ENCODE measurements at places on chromosomes 3 and 15.

DNA sequence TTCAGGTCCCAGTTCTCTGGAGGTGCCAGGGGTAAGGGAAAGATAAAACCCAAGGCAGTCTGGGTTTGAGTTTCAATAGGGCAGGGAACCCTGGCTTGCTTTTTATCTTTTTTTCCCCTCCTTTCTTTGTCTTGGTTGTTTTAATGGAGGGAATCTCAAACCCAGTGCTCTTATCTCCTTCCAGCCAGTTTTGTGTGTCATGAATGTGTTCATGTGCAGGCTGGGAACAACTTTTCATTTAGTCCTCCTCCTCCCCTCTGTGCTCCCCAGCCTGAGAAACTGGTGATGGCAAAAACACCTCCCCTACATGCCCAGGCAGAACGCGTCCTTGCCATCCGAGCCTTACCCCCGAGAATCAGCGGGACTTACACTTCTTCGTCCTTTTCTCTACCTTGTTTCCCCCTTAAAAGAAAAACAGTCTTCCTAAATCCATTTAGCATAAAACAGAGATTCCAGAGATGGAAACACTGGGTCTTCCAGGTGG lies 10.9 kb downstream of the SEMA3G start:
- DNase-seq: no peak

- DNase-seq: no peak
These were observed 430.3 kb downstream of the NTRK3 start for GRCh38 chr15:87826119-87826747.

DNA sequence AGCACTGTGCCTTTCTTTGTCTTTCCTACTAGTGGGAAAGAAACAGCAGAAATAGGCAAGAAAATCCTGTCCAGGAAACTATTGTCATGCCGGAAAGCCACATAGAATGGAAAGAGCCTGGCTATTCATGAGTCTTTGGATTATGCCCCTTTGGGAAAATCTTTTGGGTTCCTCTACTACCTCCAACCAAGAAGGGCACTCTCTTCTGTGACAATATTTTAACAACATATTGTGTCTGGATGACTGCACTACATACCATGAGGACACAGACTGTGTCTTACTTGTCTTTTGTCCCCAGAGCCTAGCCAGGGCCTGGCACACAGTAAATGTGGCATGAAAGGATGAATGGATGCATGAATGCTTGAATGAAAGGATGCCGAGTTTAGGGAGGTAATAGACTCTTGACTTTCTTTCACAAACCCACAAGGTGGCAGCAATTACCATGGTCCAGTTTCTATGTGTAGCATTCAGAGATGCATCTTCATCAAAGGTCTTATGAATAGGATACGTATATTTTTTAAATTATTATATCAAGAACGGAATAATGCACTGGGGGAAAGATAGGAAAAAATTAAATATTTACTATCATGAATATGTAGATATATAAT lies 30.3 kb downstream of the ARL14 start:
- DNase-seq: peak; percentile 19

GRCh38 chr3:196418601-196419000 lies 13.6 kb downstream of the UBXN7 start:
- DNase-seq: no peak

- no peak for DNase-seq
These were observed 154.8 kb upstream of the LRIG1 start for GRCh38 chr3:66655671-66656070.

- no peak for DNase-seq
These were observed 315.6 kb upstream of the IL12A start for GRCh38 chr3:159672728-159673688.

GRCh38 chr15:56759450-56759845 lies 26.1 kb upstream of the ZNF280D start:
- peak; percentile 66 for DNase-seq

DNA sequence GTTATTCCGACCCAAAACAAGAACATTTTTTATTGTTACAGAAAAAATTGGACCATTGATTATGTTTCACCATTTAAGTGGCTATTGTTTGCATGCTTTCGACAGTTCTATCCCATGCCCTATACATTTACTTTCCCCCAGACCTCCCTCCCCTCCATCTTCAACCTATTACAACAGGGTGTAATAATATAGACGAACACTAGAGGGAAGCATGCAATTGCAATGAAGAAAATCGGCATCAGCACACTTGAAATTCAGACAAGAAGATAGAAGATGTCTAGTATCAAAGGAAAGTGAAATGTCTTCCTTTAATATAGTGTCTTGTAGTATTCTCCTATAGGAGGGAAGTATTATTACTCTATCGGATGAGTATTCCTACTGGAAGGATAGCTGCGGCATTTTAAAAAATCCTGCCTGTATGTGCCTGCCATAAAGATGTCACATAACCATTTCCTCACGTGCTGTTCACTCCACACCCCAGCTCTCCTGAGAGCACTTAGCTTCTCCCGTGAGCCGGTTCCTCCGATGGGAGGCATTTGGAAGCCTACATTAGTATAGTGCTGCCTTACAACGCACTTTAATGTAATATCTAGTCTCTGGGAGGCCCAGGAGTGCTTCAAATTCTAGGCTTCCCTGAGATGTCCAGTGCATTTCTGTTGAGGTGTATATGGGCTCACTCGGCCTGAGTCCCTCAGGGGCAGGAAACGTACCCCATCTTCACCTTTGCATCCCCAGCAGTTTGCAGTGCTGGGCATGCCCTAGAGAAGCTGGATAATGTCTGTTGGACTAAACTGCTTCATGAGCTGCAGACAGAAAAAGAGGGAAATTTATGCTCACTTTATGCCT lies 17.8 kb upstream of the ERICH6 start:
- peak; percentile 36 for DNase-seq

DNA sequence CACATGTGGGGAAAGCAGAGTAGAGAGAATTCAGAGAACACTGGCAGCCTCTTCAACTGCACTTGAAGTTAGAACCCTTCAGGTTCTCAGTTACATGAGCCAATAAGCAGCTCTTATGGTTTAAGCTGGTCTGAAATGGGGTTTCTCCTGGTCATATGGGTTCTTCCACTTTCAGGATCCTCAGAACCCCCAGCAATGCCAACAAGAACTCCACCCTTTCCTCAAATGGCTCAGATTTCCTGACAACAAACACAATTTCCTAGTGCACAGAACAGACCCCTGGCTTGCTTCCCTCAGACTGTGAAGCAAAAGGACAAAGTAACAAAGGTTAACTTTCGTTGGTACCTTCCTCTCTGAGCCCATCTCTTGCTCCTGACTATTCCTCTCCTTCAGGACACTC lies 23.9 kb upstream of the FRMD4B start:
- DNase-seq: no peak

DNA sequence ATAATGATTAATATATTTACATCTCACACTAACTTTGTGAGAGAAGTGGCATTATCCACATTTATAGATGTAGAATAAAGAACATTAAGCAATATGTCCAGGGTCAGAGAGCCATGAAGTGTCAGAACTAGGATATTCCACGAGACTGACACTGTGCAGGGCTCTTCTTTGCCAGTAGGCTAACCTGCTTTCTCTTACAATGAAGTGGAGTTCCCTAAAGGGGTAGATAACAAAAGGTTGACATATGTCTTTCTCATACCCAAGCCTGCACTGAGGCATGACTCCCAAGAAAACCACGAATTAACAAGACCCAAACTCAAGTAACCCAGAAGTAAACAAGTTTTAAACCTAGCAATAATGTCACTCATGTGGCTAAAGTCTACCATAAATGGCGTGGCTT lies 191.5 kb upstream of the SLC2A2 start:
- no peak for DNase-seq

GRCh38 chr3:100269410-100270214 lies 8.8 kb downstream of the TBC1D23 start:
- peak; percentile 63 for DNase-seq

- no peak for DNase-seq
These were observed 260.9 kb downstream of the TIGIT start for GRCh38 chr3:114554731-114555130.

- no peak for DNase-seq
These were observed 112.1 kb upstream of the MB21D2 start for GRCh38 chr3:193029800-193030199.

GRCh38 chr3:125512135-125512920 lies 7.7 kb downstream of the SNX4 start:
- no peak for DNase-seq

DNA sequence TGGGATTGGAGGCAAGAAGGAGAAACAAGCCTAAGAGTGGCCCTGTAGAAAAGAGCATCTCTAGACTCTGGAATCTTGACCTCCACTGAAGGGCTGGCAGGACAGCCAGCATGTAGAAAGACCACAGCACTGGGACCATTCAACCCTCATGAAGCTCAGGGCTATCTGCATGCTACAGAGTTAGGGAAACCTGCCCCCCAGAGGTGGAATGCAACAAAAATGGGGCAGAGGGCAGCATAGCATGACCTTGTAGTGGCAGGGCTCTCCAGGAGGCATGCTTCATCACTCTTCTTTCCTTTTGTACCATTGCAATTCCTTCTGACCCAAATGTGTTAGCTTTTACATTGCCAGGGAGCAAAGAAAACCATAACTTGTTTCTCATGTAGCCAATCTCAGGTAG lies 445.4 kb downstream of the EPHB1 start:
- no peak for DNase-seq

- DNase-seq: no peak
These were observed 18.4 kb upstream of the TIPARP start for GRCh38 chr3:156655819-156656550.

- no peak for DNase-seq
These were observed 130.4 kb upstream of the FOXB1 start for GRCh38 chr15:59873644-59874272.

DNA sequence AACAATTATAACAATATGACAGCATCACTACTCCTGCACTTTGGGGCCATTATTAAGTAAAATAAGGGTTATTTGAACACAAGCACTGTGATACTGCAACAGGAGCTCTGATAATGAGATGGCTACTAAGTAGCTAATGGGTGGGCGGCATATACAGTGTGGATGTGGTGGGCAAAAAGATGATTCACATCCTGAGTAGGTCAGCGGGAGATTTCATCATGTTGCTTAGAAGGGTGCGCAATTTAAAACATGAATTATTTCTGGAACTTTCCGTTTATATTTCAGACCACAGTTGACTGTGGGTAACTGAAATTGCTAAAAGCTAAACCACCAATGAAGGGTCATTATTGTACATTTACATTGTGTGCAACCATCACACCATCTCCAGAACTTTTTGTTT lies 42.3 kb downstream of the FBXO22 start:
- no peak for DNase-seq

DNA sequence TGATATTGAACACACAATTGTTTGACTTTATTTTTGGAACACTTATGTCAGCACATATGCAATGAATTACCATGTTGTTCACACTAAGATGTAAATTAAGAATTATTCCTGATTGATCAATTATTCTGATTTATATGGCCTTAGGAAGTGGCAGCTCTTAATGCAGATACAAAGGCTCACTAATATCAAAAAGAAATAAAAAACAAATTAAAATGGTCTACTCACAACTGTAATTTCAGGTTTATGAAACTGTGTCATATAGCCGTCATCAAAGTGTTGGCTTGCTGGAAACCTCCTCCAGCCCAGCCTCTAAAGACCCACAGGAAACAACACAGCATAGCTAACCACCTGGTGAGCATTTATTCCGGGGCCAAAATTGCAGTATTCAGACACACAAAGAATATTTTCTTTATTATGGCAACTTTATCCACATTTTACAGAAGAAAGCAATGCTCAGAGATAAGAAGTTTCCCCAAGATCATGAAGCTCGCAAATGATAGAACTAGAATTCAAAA lies 33.4 kb downstream of the PDZRN3 start:
- DNase-seq: no peak

- no peak for DNase-seq
These were observed 283.8 kb downstream of the C3orf38 start for GRCh38 chr3:88433568-88433967.

DNA sequence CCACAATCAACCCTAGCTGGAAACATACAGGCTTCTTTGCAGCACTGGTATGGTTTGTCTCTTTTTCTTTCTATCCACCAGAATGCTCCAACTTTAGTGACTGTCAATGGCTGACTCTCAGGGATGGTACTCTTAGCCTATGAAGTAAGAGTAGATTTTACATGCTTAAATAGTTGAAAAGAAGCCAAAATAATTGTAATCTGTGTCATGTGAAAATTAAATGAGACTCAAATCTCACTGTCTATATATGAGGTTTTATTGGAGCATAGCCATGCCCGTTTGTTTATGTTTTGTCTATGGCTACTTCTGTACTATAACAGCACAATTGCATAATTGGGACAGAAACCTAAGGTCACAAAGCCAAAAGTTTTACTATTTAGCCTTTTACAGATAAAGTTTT lies 29.1 kb upstream of the PDZRN3 start:
- DNase-seq: no peak

GRCh38 chr15:26066896-26067295 lies 203.8 kb upstream of the ATP10A start:
- no peak for DNase-seq

GRCh38 chr3:192408647-192409200 lies 318.6 kb downstream of the FGF12 start:
- DNase-seq: peak; percentile 62
